GM20000 (cell line): ENCODE measurements at places on chromosomes 3 and 15.

DNA sequence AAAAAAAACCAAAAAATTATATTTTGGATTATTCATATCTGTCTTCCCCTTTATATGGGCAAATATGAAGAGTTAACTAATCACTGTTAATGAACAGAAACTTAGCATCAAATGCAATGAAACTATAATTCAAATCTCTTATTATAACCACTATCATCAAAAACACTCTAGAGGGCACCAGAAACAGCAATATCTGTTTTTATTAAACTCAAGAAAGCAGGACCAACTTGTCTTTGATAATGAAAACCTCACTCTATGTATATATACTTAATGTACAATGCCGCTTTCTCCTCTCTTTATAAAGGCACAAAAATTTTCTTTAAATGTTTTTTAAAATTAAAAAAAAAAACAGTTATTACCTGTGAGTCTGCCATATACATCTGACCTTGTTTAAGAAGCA, 92.7 kb downstream of the UACA start:
- DNase-seq = no peak

DNA sequence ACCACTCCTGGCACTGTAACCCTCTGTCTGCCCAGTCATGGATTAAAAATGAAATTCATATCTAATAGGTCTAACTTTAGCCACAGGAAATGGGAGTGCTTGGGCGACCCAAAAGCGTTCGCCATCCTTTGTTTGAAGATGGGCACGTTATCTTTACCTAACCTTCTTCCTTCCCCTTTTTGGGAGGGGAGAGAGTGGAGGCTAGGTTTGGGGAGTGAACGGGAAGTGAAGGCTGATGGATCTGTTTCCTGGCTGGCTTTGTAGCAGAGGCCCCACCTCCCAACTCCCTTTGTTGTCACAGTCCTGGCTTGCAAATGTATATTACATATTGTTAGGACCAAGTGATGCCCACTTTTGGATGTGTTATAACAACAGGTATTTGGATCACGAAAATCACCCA, 98.1 kb upstream of the ARHGEF3 start:
- DNase-seq = no peak

- no peak for DNase-seq
Measured at GRCh38 chr3:5739299-5739935, 551.9 kb downstream of the EDEM1 start.

GRCh38 chr3:20683910-20684309, 497.9 kb upstream of the SGO1 start:
- DNase-seq = no peak

DNA sequence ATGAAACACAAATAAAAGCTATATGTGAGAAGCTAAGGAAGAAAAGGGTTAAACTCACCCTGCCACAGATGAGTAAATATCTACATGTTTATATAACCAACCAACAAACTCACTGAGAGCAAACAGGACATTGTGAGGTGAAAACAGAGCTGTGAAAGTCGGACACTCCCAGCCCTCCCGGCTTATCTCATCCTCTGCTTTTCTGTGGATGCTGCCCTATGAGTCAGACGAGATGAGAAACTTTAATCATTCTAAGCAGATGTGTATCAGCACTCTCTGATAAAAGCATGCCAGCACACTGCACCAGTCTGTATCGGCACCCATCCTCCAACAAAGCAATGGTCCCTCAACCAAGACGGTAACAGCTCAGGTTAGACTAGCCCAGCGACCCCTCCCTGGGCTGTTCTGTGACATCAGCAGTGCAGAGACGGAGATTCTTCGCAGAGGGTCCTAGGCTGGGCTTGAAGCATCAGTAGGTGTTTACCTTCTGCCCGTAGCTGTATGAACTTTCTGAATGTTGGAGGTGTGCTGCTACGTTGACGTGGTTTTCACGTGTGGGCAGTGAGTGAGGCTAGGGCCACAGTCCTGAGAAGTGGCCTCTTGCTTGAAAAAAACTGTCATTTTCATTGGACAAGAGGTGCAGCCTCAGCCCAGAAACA, 119.8 kb upstream of the ALDH1A3 start:
- DNase-seq = no peak

DNA sequence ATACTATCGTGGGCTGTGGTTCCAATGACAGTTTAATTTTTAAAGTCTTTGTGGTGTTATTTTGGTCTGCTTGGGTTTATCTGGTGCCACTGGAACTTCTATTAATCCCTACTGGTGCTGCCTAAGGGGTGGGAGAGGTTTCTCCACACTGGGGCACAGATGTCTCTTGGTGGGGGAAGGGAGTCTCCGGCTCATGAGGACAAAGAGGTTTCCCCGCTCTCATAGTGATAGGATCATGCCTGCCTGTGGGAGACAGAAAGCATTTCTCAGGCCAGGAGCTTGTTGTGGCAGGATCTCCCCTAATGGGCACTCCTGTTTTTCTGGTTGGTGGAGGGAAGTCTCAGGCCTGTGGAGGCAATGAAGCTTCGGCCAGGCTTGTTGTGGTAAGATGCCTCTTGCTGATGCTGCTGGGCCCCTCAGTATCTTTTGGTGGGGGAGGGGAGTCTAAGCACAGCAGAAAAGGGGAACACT, 84.3 kb upstream of the THRB start:
- DNase-seq = no peak
